ENCODE measurements at places on chromosomes 3 and 15. TPM values are rescaled to one million over a fixed set of nuclear protein-coding genes. Genes with fewer than 3 reads are reported as not detected.

PRR20G gene
- not detected for total RNA-seq

DNA sequence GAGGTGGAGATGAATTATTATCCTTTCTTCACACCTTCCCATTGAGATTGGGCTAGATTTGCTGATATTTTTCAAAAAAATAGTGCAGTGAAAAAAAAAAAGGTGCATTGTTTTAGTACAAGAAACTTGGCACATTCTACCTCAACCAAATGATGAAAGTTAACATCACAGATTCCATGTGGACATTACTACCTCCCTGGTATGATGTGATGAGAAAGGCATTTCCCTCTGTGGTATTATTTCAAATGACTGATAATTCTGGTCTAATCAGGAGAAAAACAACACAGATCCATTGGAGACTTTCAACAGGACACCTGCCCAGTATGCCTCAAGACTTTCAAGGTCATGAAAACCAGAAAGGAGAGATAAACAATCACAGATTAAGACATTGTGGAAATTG lies 313.4 kb downstream of the BCHE start:
- DNase-seq = no peak

- no peak for DNase-seq
Measured at GRCh38 chr3:94716326-94717018, 653.6 kb downstream of the NSUN3 start.

- no peak for DNase-seq
Measured at GRCh38 chr15:56763141-56763895, 30.0 kb upstream of the ZNF280D start.

- DNase-seq = no peak
Measured at GRCh38 chr3:40465111-40465407, 7.9 kb downstream of the RPL14 start.

GRCh38 chr3:194731506-194732073 lies 45.9 kb downstream of the FAM43A start:
- no peak for DNase-seq

GRCh38 chr3:137767538-137768360 lies 3.6 kb downstream of the SOX14 start:
- DNase-seq = peak; percentile 30

KNL1 gene
- 43.8 TPM for total RNA-seq

DNA sequence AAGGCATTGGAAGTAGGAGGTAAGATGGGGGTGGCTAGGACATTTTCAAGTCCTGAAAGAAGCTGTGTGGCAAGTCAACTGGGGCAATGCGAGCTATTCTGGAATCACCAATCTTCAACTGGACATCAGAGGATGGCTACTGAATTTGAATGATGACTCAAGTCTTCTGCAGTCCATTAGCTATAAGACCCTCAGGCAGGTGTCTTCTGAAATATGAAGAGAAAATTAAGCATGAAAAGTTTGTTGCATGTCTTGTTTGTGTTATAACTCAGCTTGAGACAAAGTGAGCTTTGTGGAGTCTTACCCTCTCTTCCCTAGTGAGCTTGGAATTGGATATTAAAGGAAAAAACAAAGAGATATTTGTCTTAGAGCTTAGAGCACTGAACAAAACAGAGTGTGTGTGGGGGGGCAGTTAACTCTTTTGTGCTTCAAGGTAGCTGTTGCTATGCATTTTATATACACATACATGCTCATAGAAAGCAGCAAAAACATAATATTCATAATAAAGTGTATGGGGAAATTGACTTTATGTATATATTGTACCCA lies 979.1 kb downstream of the MCTP2 start:
- no peak for DNase-seq

DNA sequence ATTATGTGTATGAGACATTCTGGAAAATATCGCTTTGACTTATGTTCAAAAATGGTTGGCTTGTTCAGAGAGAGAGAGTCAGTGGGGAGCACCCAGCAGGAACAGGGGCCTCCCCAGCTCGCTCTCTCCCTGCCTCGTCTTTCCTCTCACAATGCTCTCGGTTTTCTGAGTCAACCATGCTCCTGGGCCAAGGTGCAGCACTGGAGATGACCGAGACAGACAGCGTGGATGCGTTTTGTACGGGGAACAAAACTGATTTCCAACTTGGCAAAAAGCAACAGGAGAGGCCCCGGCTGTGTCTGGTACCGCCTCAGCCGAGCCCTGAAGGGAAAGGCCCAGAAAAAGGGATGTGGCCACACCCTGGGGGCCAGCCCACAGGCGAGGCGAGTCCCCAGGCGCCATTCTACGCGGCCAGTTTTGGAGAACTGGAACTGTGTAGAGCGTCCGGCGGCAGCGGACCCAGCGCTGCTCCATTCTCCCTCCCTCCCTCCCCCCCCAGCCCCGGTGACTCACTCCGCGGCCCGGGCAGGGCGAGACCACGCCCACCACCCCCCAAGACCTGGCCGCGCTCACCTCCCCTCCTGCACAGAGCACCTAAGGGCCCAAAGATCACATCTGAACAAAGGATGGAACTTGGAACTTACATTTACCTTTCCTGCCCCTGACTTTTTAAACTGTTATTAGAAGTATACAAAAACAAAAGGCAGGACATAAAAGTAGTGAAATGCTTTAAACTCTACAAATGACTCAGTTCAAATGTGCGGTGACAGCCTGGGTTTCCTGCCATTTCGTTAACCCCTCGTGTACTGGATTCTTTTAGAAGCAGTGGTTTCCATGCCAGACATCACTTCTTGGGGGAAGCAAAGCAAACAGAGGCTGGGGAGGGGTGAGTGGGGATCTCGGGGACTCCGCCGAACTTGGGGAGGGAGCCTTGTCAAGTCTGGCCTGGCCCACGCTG lies 12.7 kb downstream of the ATP10A start:
- peak; percentile 78 for DNase-seq

GRCh38 chr15:79916502-79917132 lies 19.8 kb upstream of the MTHFS start:
- DNase-seq = no peak

DNA sequence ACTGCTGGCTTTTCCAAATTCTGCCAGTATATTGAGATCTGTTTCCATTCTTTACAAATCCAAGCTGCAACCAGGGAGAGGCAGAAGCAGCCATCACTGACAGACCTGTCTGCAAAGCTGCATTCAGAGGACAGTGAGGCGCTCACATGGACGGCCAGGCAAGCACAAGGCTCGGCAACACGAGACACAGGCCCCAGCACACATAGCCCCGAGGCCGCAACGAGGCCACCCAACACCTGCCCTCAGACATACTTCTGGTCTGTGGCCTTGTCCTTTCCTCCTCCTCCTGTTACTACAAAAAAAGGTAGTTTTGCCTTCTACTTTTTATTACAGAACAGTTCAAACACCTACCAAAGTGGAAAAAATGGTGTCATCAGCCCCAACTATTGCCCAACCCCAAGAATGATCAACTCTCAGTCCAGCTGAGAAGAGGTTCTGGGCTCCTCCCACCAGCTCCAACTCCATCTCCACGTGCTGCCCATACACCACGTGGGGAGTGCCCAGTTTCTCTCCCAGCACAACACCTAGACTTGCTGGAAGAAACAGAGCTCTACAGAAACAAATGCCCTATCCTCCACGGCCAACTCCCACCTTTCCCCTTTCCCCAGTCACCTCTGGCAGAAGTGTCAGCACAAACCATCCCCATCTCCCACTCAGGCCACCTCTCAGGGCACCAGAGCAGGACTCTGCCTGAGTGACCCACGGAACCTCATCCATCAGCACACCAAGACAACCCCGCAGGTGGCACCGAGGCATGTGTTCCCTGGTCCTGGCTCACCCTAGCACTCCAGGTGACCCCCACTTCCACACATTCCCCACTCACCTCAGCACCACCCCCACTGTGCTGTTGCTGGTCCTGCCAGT lies 7.4 kb downstream of the ZXDC start:
- peak; percentile 22 for DNase-seq

DNA sequence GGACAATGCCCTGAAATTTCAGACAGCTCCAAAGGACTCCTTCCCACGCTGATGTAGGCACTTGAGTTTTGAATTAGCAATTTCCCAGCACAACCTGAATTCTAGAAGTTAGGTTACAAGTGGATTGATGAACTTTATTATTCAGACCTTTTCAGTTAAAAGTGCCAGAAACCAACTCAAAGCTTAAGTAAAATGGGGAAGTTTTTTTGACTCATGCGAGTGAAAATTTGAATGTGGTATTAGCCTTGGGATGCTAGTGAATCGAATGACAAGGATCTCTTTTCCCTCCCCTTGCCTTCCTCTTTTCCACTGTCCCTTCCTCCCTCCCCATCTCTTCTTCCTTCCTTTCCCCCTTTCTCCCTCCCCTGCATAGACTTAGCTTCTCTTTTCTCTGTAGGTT lies 295.1 kb upstream of the PROK2 start:
- DNase-seq = no peak

DNA sequence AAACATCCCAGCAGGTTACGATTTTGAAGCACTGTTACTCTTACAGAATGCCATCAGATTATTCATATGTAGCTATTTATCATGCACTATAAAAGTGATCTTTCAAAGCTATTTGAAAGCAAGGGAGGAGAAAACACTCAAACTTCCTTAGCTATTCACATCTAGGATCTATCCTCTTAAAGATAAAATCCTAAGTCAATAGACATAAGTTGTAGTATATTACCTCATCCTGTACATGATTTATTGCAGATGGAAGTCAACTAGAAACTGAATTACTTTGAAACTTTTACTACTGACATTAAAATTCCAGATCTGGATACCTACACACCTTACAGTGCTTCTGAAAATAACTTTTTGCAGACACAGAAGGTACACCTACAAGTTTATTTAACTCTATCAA lies 197.2 kb downstream of the MEIS2 start:
- DNase-seq = no peak

DNA sequence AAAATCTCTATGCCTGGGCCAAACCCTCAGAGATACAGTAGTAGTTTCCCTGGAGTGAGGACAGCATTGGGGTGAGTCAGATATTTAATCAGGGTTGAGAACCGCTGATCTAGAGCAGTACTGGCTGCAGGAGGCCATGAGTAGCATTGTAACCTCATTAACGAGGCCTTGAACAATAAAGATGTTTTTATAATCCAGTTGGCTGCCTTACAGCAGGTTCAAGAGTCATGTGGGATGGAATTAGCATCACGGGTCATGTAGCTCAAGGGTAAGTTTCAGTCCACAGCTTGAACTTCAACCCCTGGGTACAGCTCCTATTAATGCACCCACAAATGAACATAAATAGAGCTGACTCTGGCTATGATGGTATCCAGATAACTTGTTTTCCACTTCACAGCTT lies 5.1 kb downstream of the HPS3 start:
- no peak for DNase-seq

DYNLT2B gene
- 15.4 TPM for total RNA-seq

SLC2A2 gene
- total RNA-seq = not detected

- DNase-seq = no peak
Measured at GRCh38 chr3:84905556-84905920, 53.3 kb upstream of the CADM2 start.

OR5K3 gene
- total RNA-seq = not detected

DNA sequence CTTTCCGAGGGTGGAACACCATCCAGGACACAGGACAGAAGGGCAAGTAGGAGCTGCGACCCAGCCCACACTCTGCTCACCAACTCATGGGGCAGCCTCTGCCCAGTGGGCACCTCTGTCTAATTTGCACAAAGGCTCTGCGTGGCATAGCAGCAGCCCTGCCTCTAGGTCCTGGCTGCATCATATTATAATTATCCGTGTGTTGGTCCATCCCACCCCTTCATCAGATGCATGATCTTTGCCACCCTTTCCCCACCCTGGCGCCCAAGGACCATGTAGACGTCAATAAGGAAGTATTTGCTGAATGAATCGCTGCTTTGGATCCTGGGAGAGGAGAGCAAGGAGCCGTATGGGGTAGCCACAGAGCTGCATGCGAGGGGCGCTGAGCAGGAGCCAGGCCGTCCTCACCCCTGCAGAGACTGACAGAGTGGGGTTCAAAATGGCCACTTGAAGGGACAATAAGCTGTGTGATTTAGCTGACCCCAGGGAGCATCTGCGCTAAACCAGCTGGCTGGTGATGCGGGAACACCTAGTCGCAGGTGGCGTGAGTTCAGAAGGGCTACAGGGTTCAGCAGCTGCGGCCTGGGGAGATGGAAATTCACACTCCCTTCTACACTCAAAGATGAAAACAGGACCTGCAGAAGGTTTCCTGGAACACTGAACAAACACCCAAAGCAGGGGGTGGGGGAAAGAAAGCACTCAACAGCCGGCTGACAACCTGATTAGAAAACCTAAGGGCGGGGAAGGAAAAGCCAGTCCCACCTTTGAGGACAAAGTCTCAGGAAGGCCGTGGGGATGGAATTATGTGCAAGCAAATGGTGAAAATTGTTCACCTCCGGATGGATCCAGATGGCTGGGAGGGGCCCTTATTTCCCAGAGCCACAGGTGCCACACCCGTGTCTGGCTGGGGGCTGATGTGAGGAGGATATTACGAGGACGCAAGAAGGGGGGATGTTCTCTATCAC lies 6.4 kb downstream of the MGLL start:
- no peak for DNase-seq

C2CD4A gene
- not detected for total RNA-seq

GRCh38 chr3:146326875-146327543 lies 76.1 kb upstream of the PLSCR4 start:
- no peak for DNase-seq

- DNase-seq = no peak
Measured at GRCh38 chr3:117455782-117456181, 746.2 kb downstream of the TUSC7 start.

HACD3 gene
- total RNA-seq = 33.3 TPM

DNA sequence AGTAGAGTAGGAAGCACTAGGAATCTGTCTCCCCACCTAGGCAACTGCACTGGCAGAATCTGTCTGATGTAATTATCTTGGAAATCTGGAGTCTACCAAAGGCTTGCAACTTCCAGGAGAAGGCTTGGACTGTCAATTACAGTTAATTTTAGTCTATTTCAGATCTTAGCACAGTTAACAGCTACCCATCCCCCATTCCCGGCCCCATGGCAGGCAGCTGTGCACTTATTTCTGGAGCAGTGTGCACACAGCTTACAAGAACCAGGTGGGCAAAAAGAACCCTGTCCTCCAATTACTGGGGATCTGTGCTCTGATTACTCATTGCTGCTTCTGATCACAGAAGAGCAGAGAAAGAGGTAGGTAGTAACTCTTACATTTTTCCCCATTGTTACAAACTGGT lies 12.3 kb upstream of the CDAN1 start:
- DNase-seq = no peak

- DNase-seq = no peak
Measured at GRCh38 chr3:94234177-94234788, 171.4 kb downstream of the NSUN3 start.

DNA sequence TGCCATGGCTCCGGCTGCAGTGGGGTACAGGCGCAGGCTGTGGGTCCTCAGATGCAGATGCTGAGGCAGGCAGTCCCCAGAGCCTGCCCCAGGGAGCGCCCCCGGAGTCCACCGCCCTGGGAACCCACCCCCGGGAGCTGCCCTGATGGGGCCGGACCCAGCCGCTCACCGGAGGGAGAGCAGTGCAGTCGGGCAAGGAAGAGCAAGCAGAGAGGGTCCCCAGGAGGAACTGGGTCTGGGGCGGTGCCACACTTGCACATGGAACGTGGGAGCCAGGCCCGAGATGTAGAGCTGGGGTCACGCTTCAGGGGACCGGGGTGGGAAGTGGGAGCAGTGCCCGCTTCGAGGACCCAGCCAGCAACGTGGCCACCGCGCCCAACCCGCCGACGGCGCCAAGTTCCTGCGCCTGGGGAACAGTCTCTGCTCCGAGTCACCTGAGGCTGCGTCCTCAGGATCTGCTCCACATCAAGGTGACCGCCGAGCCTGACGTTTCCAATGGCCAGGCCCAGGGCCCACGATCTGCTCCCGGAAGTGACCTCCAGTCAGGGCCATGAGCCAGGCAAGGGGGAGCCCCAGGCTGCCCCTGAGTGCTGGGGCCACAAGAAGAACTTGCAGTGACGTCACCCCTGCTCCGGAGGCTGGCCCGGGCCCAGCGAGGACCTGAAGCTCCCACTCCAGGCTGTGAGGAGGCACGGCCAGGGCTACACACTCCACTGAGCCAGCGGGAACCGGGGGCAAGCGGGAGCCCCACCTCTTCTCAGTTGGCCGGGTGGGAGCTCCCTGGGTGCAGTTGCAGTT lies 27.0 kb upstream of the TFG start:
- DNase-seq = no peak
